Cerebellar nuclear complex (tissue), 1 donor: ENCODE measurements at places on chromosomes 11 and 22.

DNA sequence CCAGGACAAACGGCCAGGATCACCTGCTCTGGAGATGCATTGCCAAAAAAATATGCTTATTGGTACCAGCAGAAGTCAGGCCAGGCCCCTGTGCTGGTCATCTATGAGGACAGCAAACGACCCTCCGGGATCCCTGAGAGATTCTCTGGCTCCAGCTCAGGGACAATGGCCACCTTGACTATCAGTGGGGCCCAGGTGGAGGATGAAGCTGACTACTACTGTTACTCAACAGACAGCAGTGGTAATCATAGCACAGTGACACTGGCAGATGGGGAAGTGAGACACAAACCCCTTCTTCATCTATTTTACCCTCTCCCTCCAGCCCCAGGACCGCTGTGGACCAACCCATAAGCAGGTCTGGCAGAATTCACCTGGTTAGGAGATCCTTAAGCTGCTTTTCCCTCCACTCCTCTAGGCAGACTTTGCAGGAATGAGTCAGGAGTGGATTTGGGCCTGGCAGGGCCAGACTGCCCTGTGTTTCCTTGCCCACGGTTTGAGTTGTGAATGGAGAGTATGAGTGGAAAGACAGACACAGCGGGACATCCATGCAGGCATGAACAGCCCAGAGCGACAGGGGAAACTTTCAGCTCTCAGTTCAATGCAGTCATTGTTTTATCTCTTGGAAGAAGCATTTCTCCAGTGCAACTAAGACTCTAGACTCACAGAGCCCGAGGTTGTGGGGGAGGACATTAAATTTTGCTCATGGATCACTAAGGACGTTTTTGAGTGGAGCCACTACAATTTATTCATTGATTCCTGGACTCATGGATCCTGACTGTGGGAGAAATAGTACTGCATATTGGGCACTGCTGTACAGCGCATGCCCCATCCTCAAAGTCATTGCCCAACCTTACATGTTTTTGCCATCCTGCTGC lies 75.3 kb upstream of the IGLL5 start:
- no peak for DNase-seq

GRCh38 chr11:66192181-66192863 lies 76.1 kb upstream of the RAB1B start:
- DNase-seq = no peak

DNA sequence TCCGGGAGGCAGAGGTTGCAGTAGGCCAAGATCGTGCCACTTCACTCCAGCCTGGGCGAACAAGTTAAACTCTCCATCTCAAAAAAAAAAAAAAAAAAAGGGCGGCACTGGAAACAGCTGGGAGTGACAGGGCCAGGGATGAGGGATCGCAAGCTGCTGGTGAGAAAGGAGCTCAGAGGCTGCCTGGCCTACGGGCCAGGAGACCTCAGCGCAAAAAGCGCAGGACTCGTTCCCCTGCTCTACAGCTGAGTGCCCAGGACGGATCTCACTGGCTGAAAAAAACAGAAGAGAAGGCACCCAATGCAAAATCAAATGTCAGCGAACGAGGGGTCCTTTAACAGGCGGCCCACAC lies 650 bp upstream of the NUP50 start:
- no peak for DNase-seq

- no peak for DNase-seq
These were observed 117.1 kb downstream of the JRKL start for GRCh38 chr11:96506953-96507354.

- DNase-seq = no peak
These were observed 9.2 kb downstream of the PVALB start for GRCh38 chr22:36807627-36808026.

DNA sequence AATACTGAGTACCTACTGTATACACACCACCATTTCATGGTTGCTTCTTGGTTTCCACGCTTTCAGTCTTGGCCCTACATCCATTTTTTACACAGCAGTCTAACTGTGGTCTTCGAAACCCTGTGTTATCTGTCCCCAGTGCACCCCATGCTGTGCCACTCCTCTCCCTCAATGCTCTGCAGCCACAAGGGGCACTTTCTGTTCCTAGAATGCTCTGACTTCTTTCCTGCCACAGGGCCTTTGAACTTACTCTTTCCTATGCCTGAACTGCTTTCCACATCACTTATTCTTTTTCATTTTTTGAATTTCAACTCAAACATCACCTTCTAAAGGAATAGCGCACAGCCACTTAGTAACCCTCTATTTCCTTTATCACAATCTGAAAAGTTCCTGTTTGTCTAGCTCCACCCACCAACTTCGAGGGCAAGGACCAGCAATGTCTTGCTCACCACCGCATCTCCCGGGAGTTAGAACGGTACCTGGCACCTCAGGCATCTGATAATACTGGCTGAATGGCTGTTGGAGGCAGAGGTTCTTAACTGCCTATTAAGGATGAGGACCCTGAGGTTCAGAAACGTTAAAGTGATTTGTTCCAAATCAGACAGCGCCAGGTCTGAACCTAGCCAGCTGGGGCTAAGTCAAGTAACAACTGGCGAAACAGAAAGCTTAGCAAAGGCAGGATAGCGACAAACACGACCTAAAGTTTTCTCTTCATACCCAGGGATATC lies 568 bp downstream of the ALG8 start:
- no peak for DNase-seq

DNA sequence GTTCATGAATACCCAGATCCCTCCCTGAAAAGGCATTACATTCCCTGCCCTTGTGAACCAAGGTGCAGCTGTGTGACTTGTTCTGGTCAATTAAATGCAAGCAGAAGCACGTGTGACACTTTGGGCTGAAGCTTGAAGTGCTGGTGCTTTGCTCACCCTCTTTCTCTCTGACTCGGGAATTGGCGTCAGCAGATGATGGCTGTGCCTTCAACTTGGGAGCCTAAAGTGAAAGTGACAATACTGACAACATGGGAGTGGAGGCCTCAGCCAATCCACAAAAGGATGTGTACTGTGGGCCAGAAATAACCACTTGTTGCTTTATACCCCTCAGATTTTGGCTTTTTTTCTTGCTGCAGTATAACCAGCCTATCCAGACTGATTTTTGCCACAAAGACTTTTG lies 148.3 kb upstream of the THY1 start:
- no peak for DNase-seq

GRCh38 chr22:37511395-37512104 lies 7.7 kb downstream of the CARD10 start:
- no peak for DNase-seq

DNA sequence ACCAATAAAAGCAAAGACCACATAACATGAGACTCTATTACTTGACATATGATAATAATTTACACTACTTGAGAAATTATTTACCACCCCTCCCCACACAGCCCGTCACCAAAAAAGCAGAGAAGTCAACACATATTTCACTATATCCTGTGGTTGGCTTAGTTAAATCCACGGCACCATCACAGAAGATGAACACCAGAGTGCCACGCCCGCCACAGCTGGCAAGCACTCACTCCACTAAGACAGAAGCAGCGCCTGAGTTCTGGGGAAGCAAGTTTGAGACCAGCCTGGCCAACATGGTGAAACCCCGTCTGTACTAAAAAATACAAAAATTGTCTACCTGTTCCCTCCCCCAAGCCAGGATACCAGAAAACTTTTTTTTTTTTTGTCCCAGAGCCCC lies 53.1 kb downstream of the PACSIN2 start:
- DNase-seq = no peak

- no peak for DNase-seq
These were observed 45.2 kb downstream of the CTSC start for GRCh38 chr11:88292171-88292843.

- no peak for DNase-seq
These were observed 128.2 kb downstream of the SGSM3 start for GRCh38 chr22:40498420-40499208.

DNA sequence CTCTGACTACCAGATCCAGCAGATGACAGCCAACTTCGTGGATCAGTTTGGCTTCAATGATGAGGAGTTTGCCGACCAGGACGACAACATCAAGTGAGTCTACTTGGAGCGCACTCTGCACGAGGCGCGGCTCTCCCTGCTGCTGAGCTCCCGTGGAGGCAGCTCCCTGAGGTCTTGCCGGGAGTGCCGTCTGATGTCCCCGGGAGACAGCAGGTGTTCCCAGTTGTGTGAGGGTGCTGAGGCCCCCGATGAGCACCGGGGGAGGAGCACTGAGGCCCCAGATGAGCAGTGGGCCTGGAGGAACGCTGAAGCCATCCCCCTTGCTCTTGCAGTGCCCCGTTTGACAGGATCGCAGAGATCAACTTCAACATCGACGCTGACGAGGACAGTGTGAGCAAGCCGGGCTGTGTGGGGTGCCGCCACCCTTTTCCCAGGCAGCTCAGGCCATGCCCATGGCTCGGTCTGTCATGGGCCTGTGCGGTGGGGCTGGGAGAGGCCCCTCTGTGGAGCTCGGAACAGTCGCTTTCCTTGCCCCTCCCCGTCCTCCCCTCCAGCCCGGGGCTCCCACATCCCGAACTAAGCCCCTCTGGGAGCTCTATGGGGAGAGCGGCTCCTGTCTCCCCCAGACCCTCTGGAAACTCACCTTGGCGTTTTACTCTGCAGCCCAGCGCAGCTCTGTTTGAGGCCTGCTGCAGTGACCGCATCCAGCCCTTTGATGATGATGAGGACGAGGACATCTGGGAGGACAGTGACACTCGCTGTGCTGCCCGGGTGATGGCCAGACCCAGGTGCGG lies 37.1 kb downstream of the SBF1 start:
- no peak for DNase-seq

- no peak for DNase-seq
These were observed 6.2 kb upstream of the KCNE3 start for GRCh38 chr11:74473382-74474173.

DNA sequence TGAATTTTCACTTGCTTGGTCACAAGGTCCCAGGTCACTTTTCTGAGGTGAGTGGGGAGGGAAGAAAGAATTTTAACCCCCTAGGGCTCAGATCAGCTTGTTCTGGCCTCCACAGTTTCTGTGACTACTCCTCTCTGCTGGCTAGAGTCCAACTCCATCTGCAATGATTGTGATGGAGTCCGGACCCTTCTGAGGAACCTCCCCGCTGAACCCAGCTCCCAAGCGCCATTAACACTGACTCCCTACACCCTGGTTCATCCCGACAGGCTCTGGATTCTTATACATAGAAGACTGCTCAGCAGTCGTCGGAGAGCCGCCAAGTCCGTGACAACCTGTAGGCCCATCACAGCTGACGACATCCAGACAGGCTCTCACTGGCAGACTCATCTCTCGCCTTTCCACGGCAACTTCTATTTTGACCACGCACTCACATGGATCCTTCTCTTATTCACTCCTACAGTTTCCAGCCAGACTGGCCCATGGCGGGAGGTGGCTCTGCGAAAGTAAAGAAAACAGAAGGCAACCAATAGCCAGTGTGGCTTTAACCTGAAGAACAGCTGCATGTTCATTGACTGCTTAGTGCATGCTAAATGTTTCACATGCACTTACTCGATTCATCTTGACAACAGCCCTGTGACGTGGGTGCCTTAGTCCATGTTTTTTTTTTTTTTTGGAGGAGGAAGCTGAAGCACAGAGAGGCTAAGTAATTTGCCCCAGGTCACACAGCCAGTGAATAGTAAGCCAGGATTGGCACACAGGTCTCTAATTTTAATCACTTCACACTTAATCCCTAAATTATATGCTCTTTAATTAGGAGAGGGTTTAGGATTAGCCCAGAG lies 68.0 kb upstream of the PRDM11 start:
- DNase-seq = no peak

DNA sequence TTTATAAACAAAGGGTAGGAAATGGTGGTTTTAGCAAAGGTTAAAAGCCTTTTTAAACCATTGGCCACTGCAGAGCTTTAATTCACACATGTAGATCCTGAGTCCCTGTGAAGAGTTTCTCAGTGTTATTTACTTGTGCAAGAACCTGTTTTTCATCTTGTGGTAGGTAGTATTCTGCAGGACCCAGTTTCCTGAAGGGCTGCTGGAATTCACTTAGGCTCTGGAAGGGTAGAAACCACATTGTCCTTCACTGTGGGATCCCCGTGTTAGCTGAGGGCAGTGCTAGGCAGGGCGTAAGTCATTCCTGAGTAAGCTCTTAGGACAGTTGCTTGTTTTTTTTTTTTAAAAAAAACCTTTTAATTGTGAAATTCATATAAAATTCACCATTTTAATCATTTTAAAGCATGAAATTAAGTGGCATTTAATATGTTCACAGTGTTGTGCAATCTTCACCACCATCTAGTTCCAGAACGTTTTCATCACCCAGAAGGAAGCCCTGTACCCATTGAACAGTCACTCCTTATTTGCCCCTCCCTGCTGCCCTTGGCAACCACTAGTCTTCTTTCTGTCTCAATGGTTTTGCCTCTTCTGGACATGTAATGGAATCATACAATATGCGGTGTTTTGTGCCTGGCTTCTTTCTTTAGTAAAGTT lies 77.7 kb downstream of the C22orf31 start:
- no peak for DNase-seq

GRCh38 chr11:118437208-118438125 lies 1.2 kb downstream of the KMT2A start:
- DNase-seq = no peak

DNA sequence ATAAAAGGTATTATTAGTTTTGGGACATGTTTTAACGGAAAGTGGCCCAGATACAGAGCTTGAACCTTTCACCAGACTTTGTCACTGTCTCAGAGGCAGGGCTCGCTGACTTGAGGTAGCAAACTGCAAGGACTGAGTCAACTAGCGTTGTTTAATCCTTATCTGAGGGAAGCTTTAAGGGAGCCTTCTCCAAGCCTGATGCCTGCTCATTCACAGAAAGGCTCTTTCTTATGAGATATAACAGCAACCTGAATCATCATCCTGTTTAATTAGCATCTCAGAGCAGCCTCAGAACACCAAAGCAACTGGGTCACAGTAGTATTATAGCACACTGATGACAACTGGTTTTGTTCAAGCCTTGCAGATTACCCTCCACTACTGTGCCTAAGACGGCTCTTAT lies 54.2 kb upstream of the CYP2D6 start:
- no peak for DNase-seq

DNA sequence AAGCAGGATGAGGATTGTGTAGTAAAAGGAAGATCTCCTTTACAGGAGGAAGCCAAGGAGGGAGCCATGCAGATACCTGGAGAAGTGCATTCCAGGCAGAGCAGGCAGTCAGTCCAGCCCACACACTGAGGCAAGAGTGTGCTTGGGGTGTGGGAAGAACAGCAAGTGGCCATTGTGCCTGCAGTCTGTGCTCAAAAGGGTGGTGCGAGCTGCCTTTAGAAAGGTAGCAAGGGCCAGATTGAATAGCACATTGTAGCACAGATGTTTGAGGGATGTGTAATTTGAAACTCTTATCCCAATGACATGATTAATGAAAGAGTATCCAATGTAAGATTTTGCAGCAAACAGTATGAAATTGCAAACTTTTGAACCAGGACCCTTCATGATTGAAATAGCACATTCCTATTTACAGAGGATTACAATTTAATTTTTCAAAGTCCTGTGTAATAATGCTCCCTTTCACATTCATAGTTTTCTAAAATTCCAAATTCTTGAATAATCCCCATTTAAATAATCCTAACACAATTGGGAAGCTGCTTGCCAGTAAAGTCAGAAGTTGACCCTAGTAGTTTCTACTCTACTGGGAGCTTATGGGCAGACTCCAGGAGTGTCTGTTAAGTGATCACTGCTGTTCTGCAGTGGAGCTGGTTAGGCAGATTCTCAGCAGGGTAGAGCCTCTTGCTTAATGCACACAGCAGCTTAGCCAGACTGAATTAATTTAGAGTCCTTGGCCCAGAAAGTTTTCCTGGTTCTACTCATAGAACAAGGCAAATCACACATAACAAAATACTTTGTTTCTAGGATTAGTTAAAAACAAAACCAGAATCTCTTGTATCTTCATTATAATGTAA lies 78.1 kb downstream of the CYB5R2 start:
- no peak for DNase-seq
